ENCODE measurements at places on chromosomes 11 and 22. TPM values are rescaled to one million over a fixed set of nuclear protein-coding genes. Genes with fewer than 3 reads are reported as not detected.

DNA sequence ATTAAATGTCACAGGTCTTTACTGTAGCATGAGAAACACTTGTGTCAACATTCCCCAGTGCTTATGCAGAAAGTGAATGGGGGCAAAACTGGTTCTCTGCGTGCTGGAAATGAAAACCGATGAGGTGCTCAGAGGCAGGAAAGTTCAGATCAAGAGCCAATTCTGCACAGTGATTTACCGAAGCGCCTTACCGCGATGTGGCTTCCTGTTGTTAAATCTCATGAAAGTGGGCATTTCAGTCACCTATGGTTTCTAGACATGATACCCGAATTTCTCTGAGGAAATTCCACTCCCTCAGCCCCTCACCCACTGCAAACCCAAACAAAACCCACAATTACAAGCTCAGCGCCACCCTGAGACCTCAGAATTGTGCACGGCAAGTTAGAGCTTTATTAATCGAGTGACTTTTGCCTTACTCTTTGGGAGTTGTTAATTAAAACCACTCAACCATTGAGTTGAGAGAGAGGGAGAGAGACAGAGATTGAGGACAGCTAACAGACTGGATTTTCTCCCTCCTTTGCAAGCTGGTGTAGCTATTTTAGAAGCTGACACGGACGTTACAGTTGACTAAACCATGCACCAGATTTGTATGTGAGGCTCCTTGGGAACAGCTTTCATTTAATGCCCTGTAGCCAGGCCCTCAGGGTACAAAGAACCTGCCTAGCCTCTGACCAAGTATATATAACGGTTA lies 196.4 kb downstream of the DBX1 start:
- DNase-seq: no peak

DNA sequence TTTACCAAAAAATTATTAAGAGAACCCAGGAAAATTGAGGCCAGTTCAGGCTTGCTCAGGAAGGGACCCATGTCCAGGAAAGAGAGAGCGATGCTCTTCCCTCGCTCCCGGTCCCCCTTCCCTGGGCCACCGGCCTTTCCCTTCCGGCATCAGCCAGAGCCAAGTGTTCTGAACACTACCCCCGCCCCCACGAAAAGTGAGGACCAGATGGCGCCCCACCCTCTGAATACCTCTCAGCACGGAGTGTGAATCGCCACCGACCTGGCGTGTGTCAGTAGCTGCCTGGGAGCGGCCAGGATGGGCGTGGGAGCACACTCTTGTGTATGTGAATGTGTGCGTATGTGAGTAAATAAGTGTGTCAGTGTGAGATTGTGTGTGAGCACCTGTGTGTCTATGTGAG lies 20.2 kb downstream of the RPS6KA4 start:
- no peak for DNase-seq

GRCh38 chr22:19598054-19598855 lies 74.0 kb upstream of the CLDN5 start:
- DNase-seq: no peak

DNA sequence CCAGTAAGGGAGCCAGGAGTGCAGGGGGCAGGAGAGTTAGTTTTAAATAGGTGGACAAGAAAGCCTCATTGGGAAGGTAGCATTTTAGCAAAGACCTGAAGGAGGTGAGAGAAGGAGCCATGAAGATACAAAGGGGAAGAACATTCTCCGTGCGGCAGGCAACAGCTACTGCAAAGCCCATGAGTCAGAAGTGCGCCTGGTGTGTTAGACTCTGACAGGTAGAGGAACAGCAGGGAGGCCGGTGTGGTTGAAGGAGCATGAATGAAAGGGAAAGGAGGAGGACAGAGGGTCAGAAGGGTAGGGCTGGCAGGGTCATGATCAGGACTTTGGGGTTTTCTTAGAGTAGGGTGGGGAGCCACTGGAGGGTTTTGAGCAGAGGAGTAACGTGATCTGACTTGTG lies 34.5 kb upstream of the PAMR1 start:
- no peak for DNase-seq

DNA sequence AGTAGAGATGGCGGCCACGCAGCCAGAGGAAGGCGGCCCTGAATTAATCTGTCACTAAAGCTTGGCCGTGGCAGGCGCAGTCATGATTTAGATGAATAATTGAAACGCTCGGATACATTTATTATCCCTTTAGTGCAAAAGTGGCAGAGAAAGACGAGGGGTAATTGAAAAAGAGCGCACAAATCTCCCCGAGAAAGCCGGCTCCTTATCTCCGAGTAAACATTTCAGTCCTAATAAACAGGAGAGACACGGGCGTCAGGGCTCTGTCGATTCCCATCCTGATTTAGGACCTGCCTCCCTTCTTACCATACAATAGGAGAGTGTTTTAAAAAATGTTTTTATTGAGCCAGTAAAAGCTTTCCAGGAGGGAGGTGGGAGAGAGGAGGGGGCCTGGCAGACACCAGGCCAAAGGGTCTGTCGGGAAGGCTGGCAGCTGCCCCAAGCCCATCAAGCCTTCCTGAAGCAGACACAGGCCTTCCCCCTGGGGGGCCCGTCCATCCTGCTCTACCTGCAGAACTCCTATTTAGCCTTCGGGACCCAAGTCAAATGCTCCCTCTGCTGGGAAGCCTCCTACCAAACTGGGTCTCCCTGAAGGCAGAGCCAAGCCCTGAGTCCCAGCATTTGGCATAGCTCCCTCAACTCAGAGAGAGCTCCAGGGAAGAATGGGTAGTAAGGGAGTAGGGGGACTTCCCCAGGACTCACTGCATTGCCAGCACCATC lies 22.8 kb downstream of the OTUB1 start:
- DNase-seq: no peak

NLRP6 gene
- not detected for total RNA-seq

Measured in pulmonary artery endothelial cell (primary cell).